ENCODE measurements at places on chromosomes 7 and 10. TPM values are rescaled to one million over a fixed set of nuclear protein-coding genes. Genes with fewer than 3 reads are reported as not detected.

TMEM229A gene
- polyA plus RNA-seq: 0.88 TPM

PCDH15 gene
- polyA plus RNA-seq: 0.03 TPM

USP6NL gene
- 8.9 TPM for polyA plus RNA-seq

TAS2R3 gene
- polyA plus RNA-seq: not detected

TMEM72 gene
- not detected for polyA plus RNA-seq

SKIDA1 gene
- 0.47 TPM for polyA plus RNA-seq

- DNase-seq: no peak
Observed at GRCh38 chr7:29420011-29420410, 143.6 kb upstream of the PRR15 start.

- DNase-seq: no peak
Observed at GRCh38 chr7:22591271-22591670, 91.3 kb upstream of the STEAP1B start.

- DNase-seq: peak; percentile 55
Observed at GRCh38 chr7:136868496-136869000, at the start of gene CHRM2. Gene CHRM2 (plus strand): TSS chr7:136868652. CDS start chr7:137014866, 146,214 bp downstream.

DNA sequence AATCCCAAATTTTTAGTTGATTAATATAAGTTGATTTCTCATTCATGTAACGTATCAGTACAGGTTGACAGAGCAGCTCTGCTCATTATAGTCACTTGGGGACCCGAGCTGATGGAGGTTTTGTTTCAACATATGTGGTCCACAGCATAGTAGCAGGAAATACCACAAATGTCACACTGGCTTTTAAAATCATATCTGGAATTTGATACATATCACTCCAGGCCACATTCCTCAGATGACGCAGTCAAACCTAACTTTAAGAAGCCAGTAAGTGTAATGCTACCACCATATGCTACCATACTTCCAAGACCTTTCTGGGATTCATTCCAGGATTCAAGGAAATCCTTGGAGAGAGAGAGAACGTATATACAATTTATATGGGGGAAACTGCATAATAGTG lies 156.3 kb downstream of the PHF14 start:
- DNase-seq: no peak

GRCh38 chr10:25786161-25786560 lies 147.9 kb upstream of the MYO3A start:
- no peak for DNase-seq

COL28A1 gene
- 0.08 TPM for polyA plus RNA-seq

ZNF853 gene
- polyA plus RNA-seq: 17.6 TPM

CALHM3 gene
- not detected for polyA plus RNA-seq

DNA sequence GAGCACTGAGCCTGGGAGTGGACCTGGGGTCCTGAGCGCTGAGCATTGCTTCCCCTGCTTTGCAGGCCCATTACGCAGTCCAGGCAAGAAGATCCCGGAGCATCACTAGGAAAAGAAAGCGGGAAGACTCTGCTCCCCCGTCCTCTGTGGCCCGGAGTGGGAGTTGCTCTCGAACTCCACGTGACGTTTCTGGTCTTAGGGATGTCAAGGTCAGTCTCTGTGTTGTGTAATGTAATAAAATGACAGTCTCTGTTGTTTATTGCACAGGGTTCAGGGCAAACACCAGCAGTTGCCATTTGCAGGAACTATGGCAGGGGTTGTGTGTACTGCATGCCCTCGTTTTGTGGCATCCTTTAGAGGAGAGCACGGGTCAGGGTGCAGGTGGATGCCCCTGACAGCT lies 10.0 kb downstream of the IDI2 start:
- DNase-seq: no peak

MYO3A gene
- not detected for polyA plus RNA-seq

DNA sequence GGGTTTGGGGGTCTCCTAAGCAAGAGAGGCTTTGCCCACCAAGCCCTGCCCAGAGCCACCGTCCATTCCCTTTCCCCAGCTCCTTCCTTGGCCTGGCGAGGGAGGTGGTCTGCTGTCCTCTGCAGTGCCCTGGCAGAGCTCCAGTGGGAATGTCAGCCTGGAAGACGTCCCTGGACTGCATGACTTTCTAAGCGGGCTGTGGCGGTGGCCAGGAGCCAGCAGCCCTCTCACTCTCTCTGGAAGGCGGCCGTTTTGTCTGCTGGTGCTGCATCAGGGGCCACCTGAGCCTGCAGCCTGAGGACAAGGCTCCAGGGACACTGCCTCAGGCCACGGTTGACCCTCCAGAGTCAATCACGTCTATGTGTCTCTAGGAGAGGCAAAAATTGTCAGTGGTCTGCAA lies 271.0 kb downstream of the SKAP2 start:
- DNase-seq: peak; percentile 68

ANXA8L1 gene
- polyA plus RNA-seq: 0.16 TPM

DNA sequence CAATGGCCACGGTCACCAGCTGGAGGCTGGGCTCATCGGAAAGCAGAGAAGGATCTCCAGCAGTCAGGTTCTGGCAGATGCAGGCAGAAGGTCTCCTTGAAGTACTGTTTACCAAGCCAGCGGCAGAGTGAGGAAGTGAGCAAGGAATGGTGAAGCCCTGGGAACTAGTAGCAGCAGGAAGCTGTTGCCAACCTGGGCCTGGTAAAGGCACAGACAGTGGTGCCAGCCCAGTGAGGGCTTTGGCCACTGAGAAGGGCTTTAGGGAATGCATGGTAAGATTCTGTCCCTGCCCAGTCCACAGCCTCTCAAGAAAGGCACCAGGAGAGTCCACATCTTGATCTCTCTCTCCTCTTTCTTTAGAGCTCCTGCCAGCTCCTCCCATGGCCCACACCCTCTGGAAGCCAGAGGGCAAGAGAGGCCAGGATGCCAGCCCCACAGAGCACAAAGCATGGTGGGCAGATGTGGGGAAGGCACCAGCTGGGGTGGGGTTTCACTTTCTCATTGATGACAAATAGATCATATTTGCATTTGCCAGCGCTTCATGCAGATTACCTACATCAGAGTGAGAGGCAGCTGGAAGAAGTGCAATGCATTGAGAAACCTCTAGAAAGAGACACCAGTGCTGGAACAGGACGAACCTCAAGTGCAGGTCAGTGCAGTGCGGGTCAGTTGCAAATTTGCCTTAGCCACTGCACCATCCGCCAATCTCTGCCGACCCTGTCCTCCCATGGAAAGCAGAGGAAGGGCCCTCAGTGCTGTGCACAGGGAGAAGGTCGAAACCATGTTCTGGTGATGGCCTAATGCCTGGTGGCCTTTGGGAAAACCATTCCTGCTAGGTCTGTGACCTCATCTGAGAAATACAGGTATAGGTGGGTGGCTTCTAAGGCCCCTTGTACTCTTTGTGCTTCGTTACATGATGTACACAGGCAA lies 667.8 kb upstream of the MKI67 start:
- DNase-seq: no peak

TEX36 gene
- polyA plus RNA-seq: not detected

- DNase-seq: no peak
Observed at GRCh38 chr10:1121271-1121970, 65.2 kb downstream of the WDR37 start.

CLDN3 gene
- polyA plus RNA-seq: 0.05 TPM

GPR15LG gene
- not detected for polyA plus RNA-seq

GRCh38 chr7:25662841-25663800 lies 434.8 kb upstream of the NPVF start:
- no peak for DNase-seq

GRCh38 chr10:60737242-60737641 lies 41.0 kb upstream of the CDK1 start:
- no peak for DNase-seq

- peak; percentile 75 for DNase-seq
Observed at GRCh38 chr10:79148452-79149344, 79.9 kb downstream of the ZMIZ1 start.

ARHGEF35 gene
- polyA plus RNA-seq: 0.02 TPM

GRCh38 chr7:137925754-137926153 lies 76.1 kb downstream of the CREB3L2 start:
- DNase-seq: no peak

NKX1-2 gene
- polyA plus RNA-seq: not detected

HTRA1 gene
- 291 TPM for polyA plus RNA-seq

CHRM2 gene
- 0.23 TPM for polyA plus RNA-seq

DNA sequence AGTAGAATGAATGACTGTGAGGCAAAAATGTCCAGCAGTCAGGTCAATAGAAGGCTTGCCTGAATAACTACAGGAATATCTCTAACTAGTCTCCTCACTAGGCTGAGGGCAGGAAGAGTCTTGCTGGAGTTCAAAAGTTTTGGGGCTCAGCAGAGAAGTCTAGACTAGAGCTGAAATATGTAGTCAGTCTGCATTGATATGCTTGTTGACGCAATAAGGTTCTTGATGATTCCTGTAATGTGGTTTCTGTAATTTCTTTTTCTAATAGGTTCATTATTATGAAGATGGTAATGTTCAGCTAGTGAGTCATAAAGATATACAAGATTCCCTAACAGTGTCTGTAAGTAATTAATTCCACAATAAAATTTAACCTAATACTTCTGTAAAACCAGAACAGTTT lies 41.5 kb upstream of the ST7 start:
- no peak for DNase-seq

GRCh38 chr10:57694956-57695608 lies 572.6 kb downstream of the IPMK start:
- DNase-seq: no peak

OR13A1 gene
- polyA plus RNA-seq: not detected

GRCh38 chr7:75969182-75969581 lies 25.2 kb downstream of the TMEM120A start:
- peak; percentile 47 for DNase-seq

- DNase-seq: peak; percentile 69
Observed at GRCh38 chr10:29691564-29692072, 56.8 kb upstream of the SVIL start.

PRKG1 gene
- polyA plus RNA-seq: 4.3 TPM

DNA sequence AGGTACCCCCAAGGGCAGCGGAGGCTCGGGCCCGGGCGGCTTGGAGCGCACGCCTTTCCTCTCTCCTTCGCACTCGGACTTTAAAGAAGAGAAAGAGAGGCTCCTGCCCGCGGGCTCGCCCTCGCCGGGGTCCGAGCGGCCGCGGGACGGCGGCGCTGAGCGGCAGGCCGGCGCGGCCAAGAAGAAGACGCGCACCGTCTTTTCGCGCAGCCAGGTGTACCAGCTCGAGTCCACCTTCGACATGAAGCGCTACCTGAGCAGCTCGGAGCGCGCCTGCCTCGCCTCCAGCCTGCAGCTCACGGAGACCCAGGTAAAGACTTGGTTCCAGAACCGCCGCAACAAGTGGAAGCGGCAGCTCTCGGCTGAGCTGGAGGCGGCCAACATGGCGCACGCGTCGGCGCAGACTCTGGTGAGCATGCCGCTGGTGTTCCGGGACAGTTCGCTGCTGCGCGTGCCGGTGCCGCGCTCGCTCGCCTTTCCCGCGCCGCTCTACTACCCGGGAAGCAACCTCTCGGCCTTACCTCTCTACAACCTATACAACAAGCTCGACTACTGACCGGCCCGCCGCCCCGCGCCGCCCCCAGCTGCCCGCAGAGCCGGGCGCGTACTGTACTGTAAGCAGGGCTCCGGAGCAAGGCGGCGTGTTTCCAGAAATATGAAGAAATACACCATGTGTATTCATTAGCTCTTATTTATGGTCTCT lies 1.8 kb downstream of the HMX2 start:
- peak; percentile 63 for DNase-seq

AS3MT gene
- 9.0 TPM for polyA plus RNA-seq

PSAP gene
- polyA plus RNA-seq: 1,647 TPM

DNA sequence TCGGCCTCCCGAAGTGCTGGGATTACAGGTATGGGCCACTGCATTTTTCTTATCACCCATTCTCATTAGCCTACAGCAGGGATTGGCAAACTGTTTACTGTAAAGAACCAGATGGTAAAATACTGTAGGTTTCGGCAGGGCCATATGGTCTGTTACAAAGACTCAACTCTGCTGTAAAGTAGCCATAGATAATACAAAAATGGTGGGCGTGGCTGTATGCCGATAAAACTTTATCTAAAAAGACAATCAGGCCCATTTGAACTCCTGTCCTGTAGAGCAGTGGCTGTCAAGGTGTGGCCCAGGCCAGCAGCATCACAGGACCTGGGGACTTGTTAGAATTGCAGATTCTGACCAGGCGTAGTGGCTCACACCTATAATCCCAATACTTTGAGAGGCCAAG lies 134.3 kb downstream of the CUX1 start:
- no peak for DNase-seq

DNA sequence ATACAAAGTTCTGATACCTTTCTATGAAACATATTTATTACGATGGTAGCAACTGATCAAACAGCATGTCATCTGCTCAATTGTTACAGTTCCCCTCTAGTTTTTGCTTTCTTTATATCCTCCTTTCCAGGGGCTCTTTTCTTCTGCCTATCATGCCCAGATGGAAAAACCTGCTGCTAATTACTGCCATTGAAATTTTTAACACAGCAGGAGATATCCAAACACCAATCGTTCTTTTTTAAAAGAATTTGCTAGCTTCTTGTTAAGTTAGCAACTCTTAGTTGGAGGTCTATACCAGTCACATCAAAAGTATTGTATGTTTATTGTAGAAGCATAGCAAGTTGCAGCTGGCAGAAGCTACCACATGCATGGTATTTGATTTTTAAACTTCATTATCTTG lies 768.5 kb downstream of the NXPH1 start:
- no peak for DNase-seq

- DNase-seq: peak; percentile 52
Observed at GRCh38 chr7:131424219-131424822, 96.6 kb downstream of the MKLN1 start.

- no peak for DNase-seq
Observed at GRCh38 chr10:121222842-121223241, 371.7 kb downstream of the WDR11 start.

ADIRF gene
- not detected for polyA plus RNA-seq

GRCh38 chr10:75197066-75197465 lies 13.5 kb upstream of the VDAC2 start:
- DNase-seq: no peak

DNA sequence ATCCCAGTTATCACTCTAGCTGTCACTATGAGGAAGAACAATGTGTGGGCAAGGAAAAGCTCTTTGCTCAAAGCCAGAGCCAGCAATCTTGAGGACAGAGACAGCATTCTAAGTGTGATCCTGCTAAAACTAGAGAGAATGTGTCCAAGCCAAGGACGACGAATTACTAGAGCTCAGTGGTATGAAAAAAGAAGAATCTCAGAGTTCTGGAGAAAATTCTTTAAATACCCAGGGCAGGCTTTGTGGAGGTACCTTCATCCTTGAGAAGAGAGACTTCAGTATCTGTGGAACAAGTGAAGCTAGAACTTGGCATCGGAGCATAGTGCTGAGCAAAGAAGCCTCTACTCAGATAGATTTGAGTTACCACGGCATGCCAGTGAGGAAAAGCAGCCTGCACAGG lies 209.8 kb downstream of the TRIL start:
- no peak for DNase-seq

DNA sequence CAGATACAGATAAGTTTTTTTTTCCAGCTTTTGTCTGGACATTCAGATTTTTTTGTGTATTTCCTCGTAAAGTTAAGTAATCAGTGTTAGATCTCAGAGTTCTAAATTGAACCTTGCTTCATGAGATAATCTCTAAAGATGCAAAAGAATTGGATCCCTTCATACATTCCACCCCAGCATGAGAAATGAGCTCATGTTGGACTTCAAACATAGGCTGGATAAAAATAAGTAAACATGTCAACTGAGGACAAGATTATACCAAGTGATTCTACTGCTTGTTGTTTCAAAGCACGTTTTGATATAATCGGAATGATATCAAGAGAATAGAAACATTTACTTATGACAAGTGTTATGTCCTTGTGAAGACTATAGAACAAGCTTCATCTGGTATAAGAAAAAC lies 117.0 kb upstream of the DKK1 start:
- no peak for DNase-seq

GRCh38 chr7:1367501-1368183 lies 91.6 kb downstream of the MICALL2 start:
- peak; percentile 47 for DNase-seq

- DNase-seq: no peak
Observed at GRCh38 chr7:46145412-46145811, 224.3 kb upstream of the IGFBP3 start.

Data from SK-N-SH (cell line).